Adipocyte (in vitro differentiated cells): ENCODE measurements at places on chromosomes 3 and 15.

GRCh38 chr15:78419367-78419766, 18.6 kb upstream of the IREB2 start:
- no peak for DNase-seq

- DNase-seq: peak; percentile 4
Measured at GRCh38 chr3:83523470-83524073, 1435.2 kb upstream of the CADM2 start.

DNA sequence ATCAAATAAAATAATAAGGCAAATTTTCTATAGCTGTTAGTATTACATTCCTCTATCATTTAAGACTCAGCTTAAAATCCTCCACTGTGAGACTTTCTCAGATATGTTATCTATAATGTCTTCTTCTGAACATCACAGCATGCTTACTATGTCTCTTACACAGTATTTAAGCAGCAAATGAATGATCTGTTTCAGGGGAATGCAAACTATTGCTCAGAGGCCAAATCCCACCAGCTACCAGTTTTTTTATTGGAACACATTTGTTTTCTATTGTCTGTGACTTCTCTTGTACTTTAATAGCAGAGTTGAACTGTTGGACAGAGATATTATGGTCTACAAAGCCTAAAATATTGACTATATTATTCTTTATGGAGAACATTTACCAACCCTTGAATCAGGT, 59.6 kb downstream of the C3orf38 start:
- no peak for DNase-seq

GRCh38 chr15:75153087-75153486, 48.6 kb upstream of the C15orf39 start:
- DNase-seq: no peak

DNA sequence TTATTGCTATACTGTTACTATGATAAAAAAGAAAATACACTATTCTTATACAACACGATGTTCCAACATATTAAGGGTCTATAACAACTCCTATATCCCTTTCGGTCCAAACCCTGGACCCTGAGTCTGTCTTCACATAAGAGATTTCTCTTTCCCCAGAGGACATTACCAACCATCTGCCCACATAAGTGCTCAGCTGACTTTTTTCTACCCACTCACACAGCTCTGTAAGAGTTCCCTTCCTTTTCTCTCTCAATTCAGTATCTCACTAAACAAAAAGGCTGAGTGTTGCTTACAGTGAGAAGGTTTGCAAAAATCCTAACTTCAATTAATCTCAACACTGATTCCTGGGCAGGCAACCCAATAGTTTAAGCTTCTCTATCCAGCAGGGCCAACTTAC, 30.5 kb downstream of the ITGB5 start:
- no peak for DNase-seq

DNA sequence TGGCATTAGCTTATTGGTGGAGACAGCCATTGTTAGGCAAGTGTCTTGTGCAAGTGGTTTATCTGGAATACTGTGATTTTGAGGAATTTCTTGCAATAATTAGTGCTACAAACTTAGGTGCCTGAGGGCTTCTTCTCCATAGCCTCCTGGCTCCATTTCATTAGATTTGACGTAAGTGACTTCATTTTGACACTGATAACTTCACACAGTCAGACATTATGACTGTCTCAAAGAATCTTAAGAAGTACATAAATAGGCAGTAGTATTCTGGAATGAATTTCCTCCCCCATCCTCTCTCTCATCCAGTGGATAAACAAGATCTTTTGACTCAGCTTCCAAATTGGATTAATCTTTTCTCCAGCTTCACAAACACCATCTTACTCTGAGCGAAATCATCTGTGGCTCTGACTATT, 19.0 kb downstream of the ARL14 start:
- DNase-seq: peak; percentile 18

- DNase-seq: no peak
Measured at GRCh38 chr3:58508437-58508836, 16.5 kb downstream of the KCTD6 start.

- DNase-seq: peak; percentile 96
Measured at GRCh38 chr3:32143849-32144757, 37.7 kb downstream of the GPD1L start.

GRCh38 chr3:119357190-119357589, 63.0 kb downstream of the ARHGAP31 start:
- DNase-seq: no peak

DNA sequence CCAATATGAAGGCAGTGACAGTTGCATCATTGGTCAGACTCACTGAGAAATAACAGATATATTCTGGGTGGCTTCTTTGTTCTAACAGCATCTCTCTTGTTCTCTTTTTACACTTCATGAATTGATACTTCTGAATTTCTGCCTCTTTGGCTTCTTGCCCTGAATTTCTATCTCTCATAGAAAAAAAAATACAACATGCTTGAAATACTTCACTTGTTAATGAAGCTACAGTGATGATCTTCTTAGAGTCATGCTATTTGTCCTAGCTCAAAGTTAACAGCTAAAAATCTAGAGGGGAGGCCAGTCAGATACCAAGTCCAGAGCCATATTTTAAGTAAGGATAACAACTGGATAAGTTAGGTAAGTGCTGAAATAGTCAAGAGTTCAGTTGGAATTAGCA, 597.2 kb upstream of the AGTR1 start:
- no peak for DNase-seq

GRCh38 chr3:153028381-153028780, 133.6 kb upstream of the RAP2B start:
- no peak for DNase-seq

- no peak for DNase-seq
Measured at GRCh38 chr15:38558372-38559059, 6.1 kb downstream of the RASGRP1 start.

DNA sequence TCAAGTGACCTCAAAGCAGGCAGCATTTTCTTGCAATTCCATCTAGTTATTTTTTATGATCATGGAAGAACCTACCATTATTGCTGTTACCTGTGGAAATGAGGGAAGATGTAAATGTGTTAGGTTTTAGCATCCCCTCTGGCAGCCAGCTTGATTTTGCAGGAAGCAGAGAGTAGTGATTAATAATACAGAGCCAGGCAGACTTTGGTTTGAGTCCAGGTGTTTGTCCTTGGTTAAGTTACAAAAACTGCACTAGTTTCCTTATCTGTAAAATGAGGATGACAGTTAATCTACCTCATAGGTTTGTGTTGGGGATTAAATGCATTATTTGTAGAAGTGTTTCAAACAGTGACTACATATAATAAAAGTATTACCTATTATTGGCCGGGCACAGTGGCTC, 6.7 kb upstream of the ZNF621 start:
- DNase-seq: no peak

DNA sequence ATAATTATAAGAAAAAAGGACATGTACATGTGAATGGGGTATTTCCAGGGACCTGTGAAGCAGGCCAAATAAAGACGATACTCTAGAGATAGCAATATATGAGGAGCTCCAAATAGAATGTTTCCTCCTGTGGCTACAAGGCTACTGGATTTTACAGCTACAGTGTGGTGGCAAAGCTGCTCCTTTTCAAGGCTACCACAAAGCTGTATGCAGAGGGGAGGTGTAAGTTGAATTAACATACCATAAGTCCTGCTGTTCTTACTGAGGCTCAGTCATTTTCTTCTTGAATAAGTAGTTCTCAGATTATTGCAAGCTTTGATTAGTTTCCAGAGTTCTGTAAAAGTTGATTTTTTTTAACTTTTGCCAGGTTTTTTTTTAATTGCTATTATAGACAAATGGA, 1184.6 kb upstream of the EPHA6 start:
- no peak for DNase-seq

GRCh38 chr3:117752984-117753717, 1043.6 kb downstream of the TUSC7 start:
- peak; percentile 86 for DNase-seq

- no peak for DNase-seq
Measured at GRCh38 chr3:48268381-48268935, 27.6 kb downstream of the ZNF589 start.

DNA sequence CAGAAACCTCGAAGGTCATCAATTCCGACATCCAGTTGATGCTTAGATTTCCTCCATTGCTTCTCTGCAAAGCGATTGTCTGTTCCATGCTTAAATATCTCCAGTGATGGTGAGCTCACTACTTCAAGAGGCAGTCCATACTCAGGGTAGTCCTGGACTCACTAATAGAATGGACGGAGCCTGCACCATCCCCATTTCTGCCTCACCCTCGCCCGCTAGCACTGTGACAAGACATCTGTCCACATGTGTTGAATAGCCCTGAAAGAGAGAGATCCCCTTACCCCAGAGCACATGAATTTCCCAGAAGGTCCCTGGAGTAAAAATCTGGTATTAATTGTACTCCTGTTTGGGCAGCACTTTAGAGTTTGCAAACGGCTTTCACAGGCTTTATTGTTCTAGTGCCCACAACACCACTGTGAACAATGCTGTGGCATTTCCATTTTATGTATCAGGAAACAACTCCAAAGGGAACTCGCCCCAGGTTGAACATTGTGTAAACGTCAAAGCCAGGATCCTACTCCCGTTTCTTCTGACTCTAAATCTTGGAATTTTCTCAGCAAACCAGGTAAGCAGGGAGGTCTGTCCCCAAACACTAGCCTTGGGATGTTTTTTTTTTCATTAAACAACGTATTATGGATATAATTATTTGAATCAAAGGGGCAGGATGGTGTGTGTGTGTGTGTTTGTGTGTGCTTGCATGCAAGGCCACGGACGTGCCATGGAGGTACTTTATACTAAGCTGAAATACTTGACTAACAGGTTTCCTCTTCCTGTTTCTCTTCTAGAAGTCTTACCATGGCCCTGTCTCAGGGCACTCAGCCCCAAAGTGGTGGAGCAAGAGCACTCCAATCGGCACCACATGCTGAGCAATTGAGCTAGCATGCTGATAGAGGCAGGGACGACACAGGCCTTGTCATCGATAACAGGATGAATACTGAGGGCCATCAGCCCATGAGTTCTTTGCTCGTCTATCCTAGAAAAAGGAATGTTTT, 198.3 kb downstream of the OPA1 start:
- DNase-seq: no peak

DNA sequence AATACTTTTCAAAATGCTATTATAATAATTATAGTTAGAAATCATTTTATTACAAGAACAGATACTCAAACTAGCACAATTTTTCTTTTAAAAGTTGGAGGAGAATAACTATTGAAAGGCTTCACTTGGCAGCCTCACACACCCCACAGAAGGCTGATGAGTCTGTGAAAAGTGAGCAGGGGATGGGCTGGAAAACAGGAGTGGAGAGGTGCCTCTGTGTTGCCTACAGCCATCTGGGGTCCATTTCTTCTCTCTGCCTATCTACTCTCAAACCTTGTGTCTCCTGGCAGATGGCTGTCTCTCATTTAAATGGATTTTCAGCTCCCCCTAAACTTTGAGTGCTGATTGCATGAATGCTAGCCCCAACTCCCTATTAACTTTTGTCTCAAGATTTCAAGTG, 230.8 kb downstream of the CLSTN2 start:
- DNase-seq: no peak

GRCh38 chr3:59990915-59991314, 941.1 kb upstream of the CFAP20DC start:
- no peak for DNase-seq

DNA sequence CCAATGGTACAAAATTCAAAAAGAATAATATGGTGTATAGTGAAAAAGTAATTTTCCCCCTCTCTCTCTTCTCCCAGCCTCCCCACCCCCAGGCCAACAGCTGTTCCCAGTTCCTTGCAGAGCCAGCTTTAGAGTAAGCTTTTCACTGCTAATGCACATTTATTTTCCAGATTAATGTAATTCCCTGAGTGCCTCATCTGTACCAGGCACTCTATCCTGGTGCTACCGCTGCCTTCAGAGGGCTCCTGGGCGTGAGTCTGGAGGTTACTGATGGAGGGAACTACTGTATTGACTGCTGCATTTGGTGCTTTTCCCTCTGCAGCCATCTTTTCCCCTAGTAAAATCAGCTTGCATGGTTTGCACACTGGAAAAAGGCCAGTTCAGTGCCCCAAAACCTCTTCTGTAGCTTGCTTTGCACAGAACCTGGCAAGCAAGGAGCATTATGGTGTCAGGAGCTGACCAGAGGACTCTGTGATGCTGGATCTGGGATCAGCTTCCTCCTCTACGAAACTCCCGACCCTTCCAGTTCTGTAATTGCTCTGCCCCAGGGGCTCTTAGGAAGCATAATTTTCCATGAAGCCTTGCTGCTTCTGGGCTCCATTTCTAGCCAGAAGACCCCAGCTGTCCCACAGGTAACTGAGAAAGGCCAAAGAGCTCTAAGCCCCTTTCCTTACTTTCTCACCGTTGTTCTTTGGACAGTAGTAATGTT, 8.5 kb upstream of the USP3 start:
- no peak for DNase-seq

GRCh38 chr15:54816401-54816800, 380.3 kb downstream of the RSL24D1 start:
- no peak for DNase-seq

DNA sequence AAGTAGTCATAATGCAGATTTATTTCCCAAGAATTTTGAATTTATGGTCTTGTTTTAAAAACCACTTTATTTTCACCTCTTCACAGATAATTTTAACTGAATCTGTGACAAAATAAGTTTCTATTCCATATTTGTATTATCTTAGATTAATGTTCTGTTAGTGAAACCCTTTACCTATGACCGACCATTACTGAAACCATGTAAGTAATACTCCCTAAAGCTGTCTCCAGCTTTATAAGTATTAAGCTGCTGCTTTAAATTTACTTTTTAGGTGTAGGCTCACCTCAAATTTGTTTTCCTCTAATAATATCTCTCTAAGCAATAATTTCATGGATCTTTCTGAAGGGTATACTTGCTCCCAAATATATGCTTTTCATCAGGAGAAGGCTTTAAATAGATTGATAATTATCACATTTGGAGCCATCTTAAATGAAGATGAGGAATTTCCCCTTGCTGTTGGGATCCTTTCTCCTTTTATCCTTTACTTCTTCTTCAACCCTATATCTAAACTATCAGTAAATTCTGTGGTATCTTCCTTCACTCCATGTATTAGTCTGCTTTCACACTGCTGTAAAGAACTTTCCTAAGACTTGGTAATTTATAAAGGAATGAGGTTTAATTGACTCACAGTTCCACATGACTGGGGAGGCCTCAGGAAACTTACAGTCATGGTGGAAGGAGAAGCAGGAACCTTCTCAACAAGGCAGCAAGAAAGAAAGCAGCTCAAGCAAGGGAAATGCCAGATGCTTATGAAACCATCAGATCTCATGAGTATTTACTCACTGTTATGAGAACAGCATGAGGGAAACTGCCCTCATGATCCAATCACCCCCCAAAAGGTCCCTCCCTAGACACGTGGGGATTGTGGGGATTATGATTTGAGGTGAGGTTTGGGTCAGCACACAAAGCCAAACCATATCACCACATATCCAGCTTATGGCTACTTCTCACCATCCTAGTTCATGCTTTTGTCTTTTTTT, 92.3 kb upstream of the P2RY1 start:
- DNase-seq: no peak

DNA sequence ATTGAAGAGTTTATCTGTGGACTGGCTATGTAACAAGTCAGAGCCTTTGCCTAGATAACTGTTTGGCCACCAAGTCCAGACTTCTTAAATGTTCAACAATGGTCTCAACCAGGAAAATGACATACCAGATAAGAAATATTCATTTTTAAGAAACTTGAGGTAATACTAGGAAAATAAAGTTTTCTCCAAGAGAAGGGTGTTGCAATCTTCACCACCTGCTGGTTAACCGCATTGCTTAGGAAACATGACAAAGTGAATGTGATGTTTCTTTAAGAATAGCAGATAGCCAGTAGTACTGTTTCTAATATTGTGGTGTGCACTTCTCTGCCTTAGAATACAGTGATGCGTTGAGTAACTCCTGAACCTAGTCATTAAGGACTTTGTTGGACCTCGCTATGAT, 321.5 kb upstream of the CADM2 start:
- no peak for DNase-seq

- DNase-seq: peak; percentile 69
Measured at GRCh38 chr3:99747915-99748314, 69.7 kb upstream of the CMSS1 start.

GRCh38 chr3:8775181-8775580, 5.8 kb upstream of the OXTR start:
- no peak for DNase-seq
